GM13977 (cell line): ENCODE measurements at places on chromosomes 7 and 10.

DNA sequence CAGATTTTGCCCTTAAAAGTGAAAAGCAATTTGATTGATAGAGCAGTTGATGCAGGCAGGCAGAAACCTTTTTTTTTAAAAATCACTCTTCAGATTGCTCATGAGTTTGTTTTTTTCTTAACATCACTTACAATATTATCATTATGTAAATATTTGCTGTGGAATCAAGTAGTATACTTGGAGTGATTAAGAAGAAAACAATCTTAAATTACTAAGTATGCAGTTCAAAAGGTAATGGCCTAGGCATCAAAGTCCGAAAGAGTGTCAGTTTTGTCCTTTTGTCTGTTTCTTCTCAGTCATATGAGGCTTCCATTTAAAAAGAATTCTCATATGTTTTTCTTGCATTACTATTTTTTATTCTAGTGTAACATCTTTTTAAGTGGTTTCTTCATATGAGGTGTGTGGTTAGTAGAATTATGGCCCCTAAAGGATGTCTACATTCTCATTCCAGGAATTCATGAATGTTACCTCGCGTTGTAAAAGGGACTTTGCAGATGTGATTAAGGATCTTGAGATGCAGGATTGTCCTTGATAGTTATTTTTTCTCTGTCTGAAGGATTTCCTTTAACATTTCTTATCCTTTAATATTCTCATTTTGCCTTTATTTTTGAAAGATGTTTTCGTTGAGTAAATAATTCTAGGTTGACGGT, 44.0 kb downstream of the BICC1 start:
- no peak for DNase-seq

DNA sequence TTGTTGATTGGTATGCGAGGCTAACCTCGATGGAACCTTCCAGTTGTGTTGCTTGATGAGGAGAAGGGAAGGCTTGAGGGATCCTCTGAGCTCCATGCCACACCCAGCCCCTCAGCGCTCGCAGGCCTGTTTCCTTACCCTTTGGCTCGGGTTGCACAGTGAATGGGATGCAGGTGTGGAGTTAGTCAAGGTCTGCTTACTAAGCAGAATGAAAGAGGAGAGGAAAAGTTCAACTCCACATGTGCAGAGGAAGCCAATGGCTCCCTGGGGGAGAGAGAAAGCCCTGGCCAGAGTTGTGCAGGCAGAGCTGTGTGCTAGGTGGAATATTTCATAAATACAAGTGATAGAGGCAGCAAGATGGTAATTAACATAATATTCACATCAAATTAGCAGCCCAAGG, 85.5 kb downstream of the JCAD start:
- no peak for DNase-seq

GRCh38 chr7:24737281-24737680, 20.0 kb downstream of the GSDME start:
- no peak for DNase-seq

- DNase-seq = no peak
These were observed 171.6 kb downstream of the CCDC3 start for GRCh38 chr10:12829831-12830390.

DNA sequence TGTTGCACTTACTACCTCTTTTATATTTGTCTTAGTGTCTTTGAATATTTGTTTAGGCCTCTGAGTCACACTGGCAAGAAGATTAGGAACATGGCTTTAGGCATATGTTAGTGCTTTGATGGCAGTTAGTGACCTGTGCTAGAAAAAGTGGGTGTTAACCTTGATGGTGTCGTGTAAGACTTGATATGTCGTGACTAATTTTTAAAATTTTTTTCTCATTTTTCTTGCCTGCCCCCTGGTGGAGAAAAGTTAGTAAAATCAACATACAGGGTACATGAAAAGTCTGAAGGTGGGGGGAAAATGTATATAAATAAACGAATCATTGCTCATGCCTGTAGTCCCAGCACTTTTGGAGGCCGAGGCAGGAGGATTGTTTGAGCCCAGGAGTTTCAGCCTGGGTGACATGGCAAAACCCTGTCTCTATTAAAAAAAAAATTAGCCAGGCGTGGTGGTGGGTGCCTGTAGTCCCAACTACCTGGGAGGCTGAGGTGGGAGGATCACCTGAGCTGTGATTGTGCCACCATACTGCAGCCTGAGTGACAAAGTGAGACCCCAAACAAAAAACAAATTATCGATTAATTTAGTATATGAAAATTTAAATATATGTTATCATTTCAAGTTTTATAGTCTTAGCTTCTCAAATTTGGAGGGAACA, 44.6 kb downstream of the TAX1BP1 start:
- DNase-seq = peak; percentile 12

GRCh38 chr10:86964847-86965190, 3.5 kb upstream of the ADIRF start:
- DNase-seq = no peak

DNA sequence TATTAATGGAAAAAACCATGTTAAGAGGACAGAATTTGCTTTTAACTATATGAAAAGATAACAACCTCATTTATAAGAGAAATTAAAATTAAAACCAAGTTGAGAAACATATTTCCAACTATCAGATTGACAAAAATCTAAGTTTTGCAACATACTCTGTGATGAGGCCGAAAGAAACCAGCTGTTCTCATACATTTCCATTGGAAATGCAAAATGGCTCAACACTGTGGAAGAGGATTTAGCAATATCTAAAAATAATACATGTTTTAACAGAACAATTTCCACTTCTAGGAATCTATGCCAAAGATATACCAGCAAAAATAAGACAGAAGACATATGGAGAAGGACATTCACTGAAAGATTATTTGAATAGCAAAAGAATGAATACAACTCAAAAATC, 268.8 kb downstream of the DYNC1I1 start:
- DNase-seq = no peak

- DNase-seq = no peak
These were observed 79.1 kb downstream of the PRTFDC1 start for GRCh38 chr10:24873281-24873683.

DNA sequence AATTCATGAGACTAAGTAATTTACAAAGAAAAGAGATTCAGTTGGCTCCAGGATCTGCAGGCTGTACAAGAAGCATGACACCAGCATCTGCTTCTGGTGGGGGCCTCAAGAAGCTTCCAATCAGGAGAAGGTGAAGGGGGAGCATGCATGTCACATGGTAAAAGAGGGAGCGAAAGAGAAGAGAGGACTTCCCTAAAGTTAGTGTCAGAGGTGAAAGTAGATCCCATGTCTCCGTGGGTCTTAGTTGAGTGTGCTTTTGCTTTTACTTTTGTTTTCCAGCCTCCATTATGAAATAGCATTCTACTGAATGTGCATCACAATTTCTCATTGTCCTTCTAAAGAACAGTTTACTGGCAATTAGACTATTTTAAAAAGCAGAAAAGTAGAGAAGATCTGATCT, 213.6 kb upstream of the FZD1 start:
- DNase-seq = no peak

DNA sequence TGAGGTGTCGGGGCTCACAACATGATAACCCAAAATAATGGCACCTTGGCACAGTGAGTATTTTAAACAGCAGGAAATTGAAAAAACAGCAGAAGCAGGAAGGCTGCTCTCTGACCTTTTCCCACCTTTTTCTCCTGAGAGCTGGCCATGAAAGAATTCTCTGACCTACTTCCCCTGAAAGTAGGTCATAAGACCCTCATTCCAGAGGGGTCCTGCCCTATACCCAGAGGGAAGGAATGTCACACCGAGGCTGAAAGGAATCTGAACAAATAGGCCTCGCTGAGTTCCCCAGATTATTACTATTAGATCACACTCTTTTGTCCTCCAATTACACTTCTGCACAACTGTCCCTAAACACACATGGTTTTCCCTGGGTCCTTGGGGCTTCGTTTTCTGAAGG, 18.8 kb downstream of the CPVL start:
- DNase-seq = no peak

- DNase-seq = no peak
These were observed 122.0 kb downstream of the PLCE1 start for GRCh38 chr10:94115725-94116124.

GRCh38 chr7:96992192-96993005, 13.0 kb upstream of the DLX6 start:
- peak; percentile 20 for DNase-seq

DNA sequence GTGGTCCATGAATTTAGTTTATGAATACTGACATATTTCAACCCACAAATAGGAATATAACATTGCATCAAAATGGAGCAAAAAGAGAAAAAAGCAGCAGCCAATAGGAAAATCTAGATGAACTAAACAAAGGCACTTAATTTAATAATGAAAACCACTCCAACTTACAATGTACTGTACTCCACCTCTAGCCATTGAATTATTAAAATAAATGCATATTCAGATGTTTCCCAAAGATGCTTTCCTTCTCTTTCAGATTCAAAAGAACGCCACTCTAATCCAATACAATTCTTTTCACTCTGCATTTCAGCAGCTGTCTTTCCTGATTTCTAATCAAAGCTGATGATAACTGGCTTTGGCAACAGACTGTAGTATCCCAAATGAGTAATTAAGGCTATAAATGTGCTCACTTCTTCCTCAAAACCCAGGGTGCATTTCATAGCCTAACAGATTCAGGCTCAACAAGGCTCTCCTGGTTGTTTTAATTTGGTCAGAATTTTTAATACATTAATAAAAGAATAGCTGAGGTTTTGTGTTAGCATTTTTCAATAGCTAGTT, 577.1 kb downstream of the PARD3 start:
- DNase-seq = no peak

DNA sequence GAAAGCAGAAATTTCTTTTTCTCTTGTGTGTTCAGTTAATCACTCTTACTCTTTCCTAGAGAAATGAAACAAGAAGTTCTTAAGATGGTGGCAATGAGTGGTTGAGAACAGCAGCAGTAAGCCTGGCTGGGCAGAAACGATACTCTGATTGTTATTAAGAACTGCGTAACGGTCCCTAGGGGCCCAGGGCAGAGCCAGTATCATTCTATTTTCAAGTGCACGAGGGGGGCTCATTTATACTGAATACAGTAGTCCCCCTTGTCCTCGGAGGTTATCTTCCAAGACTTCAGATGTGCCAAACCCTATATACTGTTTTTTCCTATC, 64.9 kb downstream of the EEPD1 start:
- DNase-seq = no peak

GRCh38 chr7:51236470-51237132, 80.0 kb downstream of the COBL start:
- DNase-seq = no peak

DNA sequence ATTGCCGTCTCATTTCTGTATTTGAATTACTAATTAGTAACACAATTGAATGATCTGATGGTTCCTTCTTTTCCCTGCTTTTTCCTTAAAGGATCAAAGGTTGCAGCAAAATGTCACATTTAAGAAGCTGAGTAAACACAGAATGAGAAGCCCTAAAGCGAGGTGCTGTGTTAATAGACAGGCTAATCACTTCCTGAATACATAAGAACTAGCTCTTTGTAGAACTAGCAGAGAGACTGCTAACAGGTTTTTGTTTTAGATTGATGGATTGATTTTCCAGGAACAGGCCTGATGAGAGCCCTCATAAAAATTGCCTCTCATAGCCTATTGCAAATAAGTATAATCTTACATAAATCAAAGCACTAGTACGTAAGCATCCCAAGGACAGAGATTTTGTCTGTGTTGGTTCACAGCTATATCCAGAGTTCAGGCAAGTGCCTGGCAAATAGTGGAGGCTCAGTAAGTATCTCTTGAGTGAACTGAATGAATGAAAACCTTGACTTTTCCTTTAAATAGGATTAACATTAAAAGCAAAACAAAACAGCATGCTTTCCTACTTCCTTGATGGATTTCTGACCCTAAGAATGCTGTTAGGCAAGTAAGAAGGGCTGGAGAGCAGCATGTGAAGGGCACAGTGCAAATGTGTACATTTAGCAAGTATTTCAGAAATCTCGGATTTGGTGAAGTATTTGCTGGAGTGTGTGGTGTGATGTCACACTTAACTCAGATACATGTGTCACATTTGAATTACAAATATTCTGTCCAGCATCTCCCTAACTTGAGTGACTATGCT, 3.3 kb downstream of the TMEM229A start:
- no peak for DNase-seq

DNA sequence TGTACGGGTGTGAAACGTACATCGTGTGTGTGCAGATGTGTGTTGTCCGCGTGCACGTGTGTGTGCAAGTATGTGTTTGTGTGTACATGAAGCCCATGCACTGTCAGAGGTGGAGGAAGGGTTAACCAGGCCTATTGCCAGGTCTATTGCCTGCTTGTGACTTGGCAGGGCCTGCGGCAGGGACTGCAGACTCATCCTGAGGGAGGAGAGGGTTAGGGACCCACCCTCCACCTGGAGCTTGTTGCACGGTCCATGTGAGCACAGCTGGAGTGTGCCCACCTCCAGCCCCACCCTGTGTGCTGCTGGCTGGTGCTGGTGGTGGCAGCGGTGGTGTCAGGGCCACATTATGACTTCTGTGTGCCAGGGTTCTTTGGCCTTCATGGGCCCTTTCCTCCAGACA, 7.1 kb upstream of the AQP1 start:
- DNase-seq = no peak

DNA sequence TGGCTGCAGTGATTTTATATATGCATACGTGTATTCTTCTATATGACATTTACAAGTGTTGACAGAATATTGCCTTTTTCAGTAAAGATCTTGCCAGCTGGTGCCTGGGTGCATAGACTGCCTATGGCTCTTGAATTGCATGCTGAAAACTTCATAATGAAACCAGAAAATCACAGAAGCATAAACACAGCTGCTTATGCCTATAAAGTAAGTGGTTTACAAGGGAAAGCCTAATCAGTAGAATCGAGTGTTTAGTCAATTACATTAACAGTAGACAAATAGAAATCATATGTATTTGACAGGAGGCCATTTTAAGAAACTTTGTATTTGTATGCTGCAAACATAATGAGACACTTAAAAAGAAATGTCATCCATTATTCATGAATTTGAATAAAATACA, 82.5 kb downstream of the TMEM168 start:
- DNase-seq = no peak

- no peak for DNase-seq
These were observed 26.1 kb downstream of the PRSS58 start for GRCh38 chr7:142231716-142232115.

GRCh38 chr10:71526653-71527052, 129.9 kb downstream of the CDH23 start:
- no peak for DNase-seq

GRCh38 chr7:36625247-36625646, 99.0 kb downstream of the AOAH start:
- no peak for DNase-seq

DNA sequence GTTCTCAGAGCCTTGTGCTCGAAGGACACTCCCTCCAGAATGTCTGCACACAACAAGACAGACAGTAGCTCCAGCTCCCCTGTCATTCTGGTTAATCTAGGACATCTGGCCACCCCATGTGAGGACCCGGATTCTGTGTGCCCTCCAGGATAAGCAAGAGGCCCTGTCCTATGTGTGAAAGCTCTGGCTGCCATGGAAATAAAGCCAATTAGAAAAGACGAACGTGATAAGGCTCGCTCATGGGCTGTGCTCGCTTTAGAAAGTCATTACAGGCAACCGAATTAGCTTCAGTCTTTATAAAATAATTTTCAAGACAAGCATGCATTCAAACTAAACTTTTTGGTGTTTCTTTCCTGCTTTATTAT, 263.4 kb downstream of the INHBA start:
- DNase-seq = no peak
